ENCODE measurements at places on chromosomes 4 and X. TPM values are rescaled to one million over a fixed set of nuclear protein-coding genes. Genes with fewer than 3 reads are reported as not detected.
A peak's percentile ranks its signal among the peaks of the same experiment; 100 is the strongest.

GRCh38 chrX:96094616-96095015, 590.0 kb upstream of the DIAPH2 start:
- no peak for DNase-seq

- no peak for DNase-seq
These were observed 117.3 kb downstream of the SNCA start for GRCh38 chr4:89719536-89720090.

GRCh38 chr4:168383510-168383909, 65.0 kb upstream of the DDX60 start:
- DNase-seq = no peak

C4orf54 gene
- not detected for total RNA-seq

DNA sequence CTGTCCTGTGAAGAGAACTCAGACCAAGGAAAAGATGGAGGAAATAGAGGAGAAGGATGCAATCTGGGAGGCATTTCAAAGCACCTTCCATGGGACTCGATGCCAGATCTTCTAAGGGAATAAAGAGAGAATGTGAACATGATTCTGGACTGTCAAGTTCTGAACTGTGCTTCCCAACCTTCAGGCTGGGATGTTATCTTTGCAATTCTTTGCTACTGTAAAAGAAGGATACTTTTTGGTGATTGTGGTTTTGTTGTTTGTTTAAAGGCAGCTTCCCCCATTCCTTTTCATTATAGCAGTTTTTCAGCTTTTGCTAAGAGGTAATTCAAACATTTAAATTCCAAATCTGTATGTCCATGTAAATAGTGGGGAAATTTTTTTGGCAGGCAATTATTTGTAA, 217.3 kb downstream of the NWD2 start:
- DNase-seq = no peak

N4BP2 gene
- 17.4 TPM for total RNA-seq

FOXR2 gene
- not detected for total RNA-seq

- DNase-seq = no peak
These were observed 5.6 kb downstream of the OTC start for GRCh38 chrX:38357747-38358673.

MAGEA9B gene
- not detected for total RNA-seq

DNA sequence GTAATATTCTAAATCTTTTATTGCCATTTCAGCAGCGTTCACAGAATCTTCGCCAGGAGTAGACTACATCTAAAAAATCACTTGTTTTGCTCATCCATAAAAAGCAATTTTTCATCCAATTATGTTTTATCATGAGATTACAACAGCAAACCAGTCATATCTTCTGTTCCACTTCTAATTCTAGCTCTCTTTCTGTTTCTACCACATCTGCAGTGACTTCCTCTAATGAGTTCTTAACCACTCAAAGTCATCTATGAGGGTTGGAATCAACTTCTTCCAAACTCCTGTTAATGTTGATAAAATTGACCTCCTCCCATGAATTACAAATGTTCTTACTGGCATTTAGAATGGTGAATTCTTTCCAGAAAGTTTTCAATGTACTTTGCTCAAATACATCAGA, 174.4 kb upstream of the BRWD3 start:
- no peak for DNase-seq

DNA sequence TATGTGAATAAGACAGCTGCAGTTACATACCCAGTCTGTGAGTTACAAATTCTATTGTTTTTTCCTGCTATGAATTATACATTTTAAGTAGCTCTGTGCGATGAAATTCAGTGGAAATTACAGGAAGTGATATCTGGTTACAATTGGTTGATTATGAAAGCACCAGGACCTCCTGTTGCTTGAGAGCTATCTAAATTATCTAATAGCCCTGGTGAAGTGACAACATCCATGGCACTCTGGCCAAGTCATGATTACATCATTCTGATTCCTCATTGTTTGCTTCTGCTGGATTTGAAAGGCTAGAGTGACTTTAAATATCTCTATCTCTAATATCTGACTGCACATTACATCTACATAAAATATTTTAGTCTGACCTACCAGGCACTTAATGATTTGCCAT, 515.0 kb downstream of the CFAP47 start:
- no peak for DNase-seq

TRIM75 gene
- total RNA-seq = not detected

DNA sequence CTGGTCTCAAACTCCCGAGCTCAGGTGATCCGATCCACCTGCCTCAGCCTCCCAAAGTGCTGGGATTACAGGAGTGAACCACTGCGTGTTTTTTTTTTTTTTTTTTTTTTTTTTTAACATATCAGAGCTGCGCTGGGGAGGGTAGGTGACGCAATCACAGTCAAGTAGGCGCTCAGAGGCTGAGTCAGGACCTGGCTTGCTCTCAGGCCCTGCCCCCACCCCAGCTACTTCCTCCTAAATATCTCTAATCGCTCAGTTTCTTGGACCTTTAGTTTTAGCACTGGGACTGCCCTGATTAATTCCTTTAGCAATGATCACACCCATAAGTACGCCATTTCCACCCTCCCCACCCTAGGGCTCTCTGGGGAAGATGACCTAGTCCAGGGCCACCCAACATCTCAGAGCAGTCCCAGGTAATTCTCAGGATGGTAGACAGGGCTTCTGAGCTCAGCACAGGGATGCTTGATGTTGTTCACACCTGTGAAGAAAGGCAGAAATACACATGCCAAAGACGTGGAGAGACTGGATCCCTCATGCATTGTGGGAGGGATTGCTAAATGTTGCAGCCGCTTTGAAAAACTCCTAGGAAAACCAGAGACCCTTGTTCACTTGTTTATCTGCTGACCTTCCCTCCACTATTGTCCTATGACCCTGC, 50.2 kb downstream of the DDX3X start:
- peak; percentile 74 for DNase-seq

- no peak for DNase-seq
These were observed 12.4 kb downstream of the DYNLT3 start for GRCh38 chrX:37834937-37835336.

DNA sequence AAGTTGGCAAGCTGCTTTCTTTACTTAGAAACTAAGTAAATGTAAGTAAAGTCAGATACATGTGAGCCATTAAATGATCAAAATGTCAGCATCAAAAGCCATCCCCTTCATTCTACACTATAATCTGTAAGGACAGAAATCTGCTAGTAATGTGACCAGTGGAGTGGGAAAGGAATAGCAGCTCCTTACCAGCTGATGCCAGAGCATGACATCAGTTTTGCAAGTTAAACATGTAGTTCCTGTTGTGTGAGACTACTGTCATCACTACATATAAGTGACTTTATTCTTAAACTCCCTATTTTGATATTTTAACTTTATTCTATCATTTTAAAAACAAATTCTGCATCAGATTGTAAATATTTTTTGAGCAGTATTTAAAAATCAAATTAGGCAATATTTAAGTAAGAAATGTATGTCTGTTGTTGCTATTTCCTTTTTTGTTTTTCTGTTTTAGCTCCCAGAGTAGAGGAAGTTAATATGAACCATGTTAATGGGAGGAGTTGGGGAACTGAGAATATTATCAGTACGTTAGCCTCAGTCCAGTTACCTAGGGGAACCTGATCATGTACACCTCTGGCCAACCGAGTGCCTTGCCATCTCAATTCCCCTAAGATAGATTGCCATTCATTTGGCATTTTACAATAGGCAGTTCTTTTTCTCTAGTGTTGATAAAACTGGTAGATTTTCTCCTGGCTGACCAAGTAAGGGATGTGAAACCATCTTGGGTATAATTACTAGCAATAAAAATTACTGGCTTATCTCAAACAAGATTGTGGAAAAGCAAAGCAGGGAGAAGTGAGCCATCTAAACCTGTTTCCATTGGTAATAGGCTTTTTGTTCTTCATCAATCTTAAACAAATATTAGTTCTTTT, 34.7 kb downstream of the CCNI start:
- DNase-seq = no peak

GRCh38 chrX:133640161-133641015, 225.1 kb upstream of the GPC4 start:
- no peak for DNase-seq

HSFX4 gene
- total RNA-seq = not detected

DNA sequence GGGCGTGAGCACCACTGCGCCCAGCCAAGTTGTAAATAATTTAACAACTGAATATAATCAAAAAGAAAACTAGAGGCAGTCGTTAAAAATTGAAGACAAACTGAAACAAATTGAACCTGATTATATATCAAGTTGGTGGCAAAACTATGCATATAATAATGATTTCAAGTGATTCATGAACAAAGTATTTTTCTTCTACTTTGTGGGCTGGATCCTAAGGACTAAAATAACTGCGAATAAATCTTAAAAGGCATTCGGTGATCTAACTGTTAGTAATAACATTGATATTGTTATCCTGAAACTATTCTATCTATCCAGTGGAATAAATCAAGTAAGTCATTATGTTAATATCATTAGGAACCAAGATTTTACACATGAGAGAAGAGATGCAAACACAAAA, 21.2 kb upstream of the USP9X start:
- no peak for DNase-seq

- DNase-seq = no peak
These were observed 127.8 kb downstream of the SH3RF1 start for GRCh38 chr4:169142906-169143305.

Measured in activated CD8-positive, alpha-beta T cell treated with anti-CD3 and anti-CD28 coated beads for 36 hours (primary cell).